ENCODE measurements at places on chromosomes 4 and X. TPM values are rescaled to one million over a fixed set of nuclear protein-coding genes. Genes with fewer than 3 reads are reported as not detected.
A peak's percentile ranks its signal among the peaks of the same experiment; 100 is the strongest.

- no peaks in the 10 kb centered on the region for H3K36me3 ChIP-seq
- no peak overlapping the region for H3K4me3 ChIP-seq
- no peak overlapping the region for H3K27ac ChIP-seq
- no peak for DNase-seq
- no peaks in the 10 kb centered on the region for H3K27me3 ChIP-seq
- H3K4me1 ChIP-seq = no peaks in the 10 kb centered on the region
Measured at GRCh38 chr4:92678292-92678691, 374.5 kb downstream of the GRID2 start.

CFI gene
- not detected for total RNA-seq

DNA sequence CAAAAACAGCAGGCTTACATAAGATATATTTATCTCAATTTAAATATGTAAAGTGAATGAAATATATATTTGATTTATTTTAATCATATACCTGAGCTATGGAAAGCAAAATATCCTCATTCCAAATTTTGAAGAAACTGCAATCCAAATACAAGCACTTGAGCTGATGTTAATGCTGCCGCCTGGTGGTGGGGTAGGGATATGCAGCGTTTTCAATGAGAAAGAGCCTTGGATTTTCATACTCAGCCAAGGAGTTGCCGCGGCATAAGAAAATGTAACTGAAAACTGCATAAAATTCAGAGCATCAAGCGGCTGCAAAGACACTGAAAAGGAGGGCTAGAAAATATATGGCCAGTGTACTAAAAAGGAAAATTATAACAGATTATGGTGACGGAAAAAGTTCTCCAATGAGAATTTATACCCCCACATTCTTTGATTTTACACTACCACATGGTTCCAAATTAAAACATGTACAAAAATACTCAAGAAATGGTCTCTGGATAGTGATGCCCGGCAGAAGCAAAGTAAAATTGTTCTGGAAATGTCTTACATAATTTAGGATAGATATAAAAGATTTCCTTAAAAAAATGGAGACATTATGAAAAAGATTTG is 660.3 kb upstream of the PITX2 start:
- H3K4me1 ChIP-seq = no peaks in the 10 kb centered on the region
- peaks cover 1% of the 10 kb centered on the region for H3K27me3 ChIP-seq
- no peak overlapping the region for H3K27ac ChIP-seq
- no peaks in the 10 kb centered on the region for H3K36me3 ChIP-seq
- H3K4me3 ChIP-seq = no peak overlapping the region
- DNase-seq = peak; percentile 65

- no peak overlapping the region for H3K27ac ChIP-seq
- no peaks in the 10 kb centered on the region for H3K4me1 ChIP-seq
- H3K27me3 ChIP-seq = no peaks in the 10 kb centered on the region
- DNase-seq = no peak
- H3K4me3 ChIP-seq = no peak overlapping the region
Measured at GRCh38 chr4:24042094-24042493, 152.2 kb upstream of the PPARGC1A start.

- no peak for DNase-seq
- H3K36me3 ChIP-seq = no peaks in the 10 kb centered on the region
- H3K4me3 ChIP-seq = no peak overlapping the region
- H3K27ac ChIP-seq = no peak overlapping the region
- no peaks in the 10 kb centered on the region for H3K27me3 ChIP-seq
Measured at GRCh38 chr4:6125103-6125651, 75.2 kb downstream of the JAKMIP1 start.

GRCh38 chr4:150385606-150386005 is 196.3 kb upstream of the MAB21L2 start:
- no peak overlapping the region for H3K4me3 ChIP-seq
- H3K27ac ChIP-seq = no peak overlapping the region
- H3K27me3 ChIP-seq = no peaks in the 10 kb centered on the region
- DNase-seq = no peak

DNA sequence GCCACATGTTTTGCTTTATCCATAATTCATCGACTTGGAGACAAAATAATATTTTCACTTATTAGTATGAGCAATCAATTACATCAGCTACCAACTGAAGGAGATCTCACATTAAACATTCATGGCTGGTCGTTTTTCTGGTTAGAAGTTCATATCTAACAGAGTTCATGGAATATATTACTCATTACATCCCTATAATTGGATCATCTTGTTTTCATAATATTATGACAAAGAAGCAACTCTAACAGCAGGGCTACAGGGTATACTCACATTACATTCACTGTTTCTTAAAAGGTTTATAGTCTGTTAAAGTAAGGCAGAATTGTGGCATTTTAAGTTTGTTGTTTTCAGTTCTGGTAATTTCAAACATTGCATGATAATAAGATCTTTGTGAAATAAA is 33.0 kb downstream of the GSTCD start:
- H3K4me1 ChIP-seq = no peaks in the 10 kb centered on the region
- H3K27me3 ChIP-seq = no peaks in the 10 kb centered on the region
- H3K36me3 ChIP-seq = peaks cover 40% of the 10 kb centered on the region
- H3K27ac ChIP-seq = no peak overlapping the region
